Body of pancreas (tissue), 4 donors: ENCODE measurements at places on chromosomes 7 and 10. TPM values are rescaled to one million over a fixed set of nuclear protein-coding genes. Genes with fewer than 3 reads are reported as not detected.
A peak's percentile ranks its signal among the peaks of the same experiment; 100 is the strongest.

The HPSE2 gene
- total RNA-seq: not detected

The OR2A7 gene
- 4.9 TPM for total RNA-seq

The IKZF1 gene
- 3.9 TPM for total RNA-seq

DNA sequence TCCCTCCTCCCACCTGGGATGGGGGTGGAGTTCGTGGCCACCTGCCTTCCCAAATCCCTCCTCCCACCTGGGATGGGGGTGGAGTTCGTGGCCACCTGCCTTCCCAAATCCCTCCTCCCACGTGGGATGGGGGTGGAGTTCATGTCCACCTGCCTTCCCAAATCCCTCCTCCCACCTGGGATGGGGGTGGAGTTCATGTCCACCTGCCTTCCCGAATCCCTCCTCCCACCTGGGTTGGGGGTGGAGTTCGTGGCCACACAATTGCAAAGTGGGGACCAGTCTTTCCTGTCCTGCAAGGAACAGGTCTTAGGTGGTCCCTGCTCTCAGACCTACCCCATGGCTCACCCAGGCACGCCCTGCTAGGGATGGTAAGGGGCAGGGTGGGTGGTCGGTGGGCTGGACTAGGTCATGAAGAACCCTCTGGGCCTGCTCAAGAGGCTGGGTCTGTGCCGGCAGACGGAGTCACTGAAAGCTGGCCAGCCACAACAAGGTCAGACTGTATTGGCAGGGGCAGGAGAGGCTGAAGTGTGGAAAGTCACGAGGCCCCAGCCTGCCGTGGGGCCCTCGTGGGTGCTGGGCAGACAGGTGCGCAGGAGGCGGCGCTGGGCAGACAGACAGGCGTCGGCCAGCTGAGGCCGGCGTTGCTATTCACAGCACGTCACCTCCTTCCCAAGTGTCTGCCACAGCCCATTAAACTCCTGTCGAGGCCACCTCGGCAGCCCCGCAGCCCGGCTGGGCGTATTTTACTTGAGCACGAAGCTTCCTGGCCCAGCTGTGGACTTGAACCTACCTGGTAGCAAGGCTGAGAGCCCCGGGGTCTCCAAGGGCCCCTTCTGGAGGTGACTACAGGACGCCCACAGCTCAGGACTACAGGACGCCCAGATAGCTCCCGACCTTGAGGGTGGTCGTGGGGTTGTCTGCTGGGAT is 4.1 kb downstream of the KNDC1 start:
- no peak for DNase-seq

DNA sequence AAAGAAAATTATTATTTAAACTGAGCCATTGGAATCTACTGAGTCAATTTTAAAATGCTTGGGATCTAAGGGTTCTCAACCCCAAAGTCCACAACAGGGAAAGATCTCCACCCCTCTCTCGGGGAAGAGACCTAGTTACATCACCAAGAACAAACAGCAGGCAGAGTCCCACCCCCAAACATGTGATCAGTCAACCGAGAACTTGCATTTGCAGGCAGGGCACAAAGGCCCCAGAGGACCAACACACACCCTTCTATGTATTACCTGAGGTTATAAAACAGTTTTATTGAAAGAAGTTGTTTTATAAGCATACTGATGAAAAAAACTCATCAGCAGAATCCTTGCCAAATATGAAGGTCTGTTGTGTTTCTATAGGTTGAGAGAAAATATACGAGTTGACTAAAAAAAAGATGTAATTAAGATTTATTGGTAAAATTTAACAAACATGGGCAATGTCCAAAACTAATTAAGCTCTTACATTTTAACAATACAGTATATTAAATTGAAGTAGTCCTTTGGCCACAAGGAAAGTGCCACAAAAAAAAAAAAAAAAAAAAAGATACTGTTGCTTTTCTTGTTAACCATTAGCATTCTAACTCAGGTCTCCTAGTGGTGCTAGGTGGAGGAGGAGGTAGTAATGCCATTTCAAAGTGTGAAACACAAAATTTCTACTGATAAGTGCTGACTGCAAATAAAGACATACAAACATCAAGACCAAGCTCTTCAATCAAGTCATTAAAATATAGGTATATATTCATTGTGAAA is 975 bp upstream of the USP54 start:
- DNase-seq: peak; percentile 81

DNA sequence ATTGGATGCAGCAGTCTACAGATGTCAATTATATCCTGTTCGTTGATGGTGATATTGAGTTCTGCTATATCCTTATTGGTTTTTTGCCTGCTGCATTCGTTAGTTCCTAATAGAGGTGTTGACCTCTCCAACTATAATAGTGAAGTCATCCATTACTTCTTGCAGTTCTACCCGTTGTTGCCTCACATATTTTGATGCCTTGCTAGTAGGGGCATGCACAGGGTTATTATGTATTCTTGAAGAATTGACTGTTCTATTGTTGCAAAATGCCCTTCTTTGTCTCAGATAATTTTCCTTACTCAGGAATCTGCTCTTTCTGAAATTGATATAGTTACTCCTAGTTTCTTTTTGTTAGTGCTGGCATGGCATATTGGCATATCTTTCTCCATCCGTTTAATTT is 140.1 kb upstream of the INHBA start:
- DNase-seq: no peak

GRCh38 chr7:117731455-117731854 is 141.8 kb downstream of the CTTNBP2 start:
- no peak for DNase-seq

GRCh38 chr7:153382641-153383101 is 623.1 kb downstream of the ACTR3B start:
- no peak for DNase-seq

DNA sequence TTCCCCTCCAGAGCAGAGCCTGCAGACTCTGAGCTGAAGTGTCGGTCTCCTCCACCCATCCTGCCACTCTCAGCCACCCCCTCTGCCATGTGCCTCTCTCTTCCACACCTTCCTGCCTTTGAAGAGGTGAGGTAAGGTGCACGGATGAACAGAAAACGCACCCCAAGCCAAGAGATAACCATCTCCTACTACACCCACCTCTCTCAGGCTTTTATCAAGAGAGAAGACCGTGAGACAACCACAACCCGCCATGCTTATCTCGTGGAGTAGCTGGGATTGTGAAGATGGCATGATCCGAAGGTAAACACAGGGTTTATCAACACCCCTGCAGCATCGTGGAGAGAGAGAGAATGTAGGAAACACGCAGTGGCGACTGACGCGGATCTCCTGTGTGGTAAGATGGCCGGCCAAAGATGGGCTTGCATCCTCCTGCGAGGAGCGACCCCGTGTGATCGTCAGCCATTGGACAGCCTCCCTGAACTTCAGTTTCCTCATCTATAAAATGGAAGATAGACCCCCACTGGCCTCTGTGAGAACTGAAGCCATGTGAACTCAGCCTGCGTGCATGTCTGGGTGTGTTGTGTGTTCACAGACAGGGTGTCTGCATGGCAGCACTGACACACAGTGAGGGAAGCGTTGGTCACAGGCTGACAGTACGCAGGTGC is 219.0 kb downstream of the DIP2C start:
- DNase-seq: no peak

- no peak for DNase-seq
These were observed 143.9 kb upstream of the MGMT start for GRCh38 chr10:129322933-129323820.
